ENCODE measurements at places on chromosomes 16 and 17.
A peak's percentile ranks its signal among the peaks of the same experiment; 100 is the strongest.

DNA sequence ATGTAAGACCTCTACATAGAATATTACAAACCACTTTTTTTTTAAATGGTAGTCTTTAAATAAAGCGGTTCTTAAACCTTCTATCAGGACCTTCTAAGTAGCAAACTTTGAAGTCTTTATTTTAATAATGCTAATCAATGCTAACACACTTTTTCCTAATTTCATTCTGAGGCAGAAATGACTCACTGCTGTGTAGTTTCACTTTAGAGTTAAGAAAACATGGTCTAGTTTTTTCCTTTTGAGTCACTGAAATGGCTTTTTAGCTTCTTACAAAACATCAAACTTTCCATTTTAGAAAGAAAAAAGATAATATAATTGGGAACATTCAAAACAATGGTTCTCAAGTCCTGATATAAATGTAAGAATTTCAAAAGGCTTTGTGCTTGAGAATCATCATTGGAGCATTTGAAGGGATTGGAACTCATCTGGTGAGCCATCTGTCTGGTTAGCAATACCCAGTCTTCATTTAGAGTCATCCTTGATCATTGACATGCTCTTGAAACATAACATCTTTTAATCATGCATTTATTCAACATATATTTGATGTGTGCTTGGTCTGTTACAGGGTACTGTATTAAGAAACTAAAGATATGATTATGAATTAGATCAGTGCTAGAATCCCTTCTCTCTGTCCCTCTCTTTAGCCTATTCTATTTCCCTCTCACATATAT is 258.3 kb upstream of the MON1B start:
- no peak for DNase-seq

DNA sequence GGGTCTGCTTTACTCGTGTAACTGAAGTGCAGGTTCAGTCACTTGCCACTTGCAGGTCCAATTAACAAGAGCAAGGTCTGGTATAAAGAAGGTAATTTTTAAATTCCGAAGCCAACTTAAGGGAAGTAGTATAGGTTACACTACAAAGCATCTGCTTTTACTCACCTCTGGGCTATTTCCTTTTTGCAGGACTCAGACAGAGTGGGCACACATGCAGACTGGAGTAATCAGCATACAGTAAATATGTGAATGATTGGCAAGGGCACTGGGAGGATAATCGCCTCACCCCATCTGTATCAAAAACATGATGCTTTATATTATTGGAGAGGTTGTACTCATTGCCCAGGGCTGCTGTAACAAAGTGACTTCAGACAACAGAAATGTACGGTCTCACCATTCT is 160.1 kb upstream of the CDH5 start:
- DNase-seq: peak; percentile 10

DNA sequence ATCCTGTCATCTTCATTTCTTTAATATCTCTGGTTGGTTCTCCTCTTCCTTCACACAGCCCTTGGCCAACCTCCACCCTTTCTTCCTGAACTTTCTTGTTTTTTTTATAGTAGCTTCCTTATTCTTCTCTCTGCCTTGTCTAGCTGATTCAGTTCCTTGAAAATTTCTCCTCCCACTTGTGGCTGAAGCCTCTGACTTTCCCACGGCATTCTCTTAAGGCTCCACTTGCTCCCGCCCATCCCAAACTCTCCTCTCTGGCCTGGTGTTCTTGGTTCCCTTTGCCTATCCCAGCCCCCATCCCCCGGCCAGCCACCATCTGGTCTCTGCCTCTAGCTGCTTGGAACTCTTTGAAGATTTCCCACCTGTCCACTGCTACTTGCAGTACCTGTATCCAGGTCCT is 29.1 kb downstream of the NLRP1 start:
- DNase-seq: peak; percentile 85

- DNase-seq: no peak
Observed at GRCh38 chr17:49445591-49445990, 30.9 kb upstream of the PHB1 start.

GRCh38 chr17:4407851-4408250 is 25.9 kb upstream of the SPNS3 start:
- no peak for DNase-seq

GRCh38 chr16:2686912-2687507 is 4.7 kb downstream of the KCTD5 start:
- no peak for DNase-seq

DNA sequence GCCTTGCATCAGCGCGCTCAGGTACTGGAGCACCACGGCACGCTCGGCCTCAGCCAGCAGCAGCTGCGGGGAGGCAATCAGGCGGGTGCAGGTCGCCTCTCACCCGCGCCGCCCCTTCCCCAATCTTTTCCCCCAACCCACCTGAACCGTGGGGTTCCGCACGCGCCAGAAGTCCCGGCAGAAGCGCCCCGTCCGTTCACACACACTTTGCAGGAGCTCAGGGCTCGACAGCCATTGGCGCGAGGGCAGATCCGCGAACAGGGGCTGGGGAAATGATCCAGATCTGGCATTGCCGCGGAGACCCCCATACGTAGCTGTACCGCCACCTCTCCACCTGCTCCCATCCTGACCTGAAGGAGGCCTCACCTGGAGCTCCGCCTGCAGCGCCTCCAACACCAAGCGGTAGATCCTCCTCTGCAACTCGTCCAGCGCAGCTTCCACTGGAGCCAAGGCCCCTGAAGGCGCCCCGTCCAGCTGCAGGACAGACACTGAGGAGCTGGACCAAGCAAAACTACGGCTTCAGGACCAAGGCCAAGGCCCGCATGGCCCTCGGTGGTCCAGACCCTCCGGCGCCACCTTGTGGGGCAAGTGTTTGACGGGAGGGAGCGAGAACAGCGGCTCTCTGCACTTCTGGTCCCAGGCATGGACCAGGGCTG is 1.4 kb upstream of the MATCAP1 start:
- peak; percentile 84 for DNase-seq

DNA sequence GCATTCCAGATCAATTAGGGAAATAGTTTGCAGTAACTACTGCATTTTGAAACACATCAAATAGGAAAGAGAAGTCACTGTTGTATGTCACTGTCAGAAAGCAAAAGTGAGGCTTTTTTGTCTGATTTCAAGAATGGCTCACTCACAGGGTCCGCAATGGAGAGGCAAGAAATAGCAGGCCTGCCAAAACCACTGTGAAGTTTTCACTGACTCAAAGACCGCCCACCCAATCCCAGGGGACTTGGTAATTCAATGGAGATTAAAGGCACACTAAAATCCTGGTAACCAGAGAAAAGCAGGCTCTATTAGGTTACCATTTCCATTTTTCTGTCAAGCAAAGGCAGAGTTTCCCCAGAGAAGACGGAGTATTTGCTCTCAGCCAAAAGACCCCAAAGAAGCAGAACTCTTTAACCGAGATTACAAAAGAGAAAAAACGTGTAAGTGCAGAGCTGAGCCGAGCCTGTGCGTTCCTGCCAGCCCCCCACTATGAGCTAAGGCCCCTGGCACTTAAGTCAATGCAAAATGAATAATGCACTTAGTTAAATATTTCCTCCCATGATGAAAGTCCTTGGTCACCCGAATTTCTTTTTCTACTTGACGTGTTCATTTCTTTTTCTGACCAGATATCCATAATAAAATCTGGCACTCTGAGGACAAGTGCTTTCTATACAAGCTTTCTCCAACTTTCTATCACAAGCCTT is 57.0 kb downstream of the FOXL1 start:
- DNase-seq: no peak

GRCh38 chr17:54920819-54921218 is 20.2 kb downstream of the TOM1L1 start:
- DNase-seq: no peak

- no peak for DNase-seq
Observed at GRCh38 chr16:27240948-27241531, 27.5 kb downstream of the NSMCE1 start.

- DNase-seq: no peak
Observed at GRCh38 chr16:89375021-89375420, 115.3 kb downstream of the ANKRD11 start.

- no peak for DNase-seq
Observed at GRCh38 chr17:57432507-57433277, 176.4 kb downstream of the MSI2 start.

DNA sequence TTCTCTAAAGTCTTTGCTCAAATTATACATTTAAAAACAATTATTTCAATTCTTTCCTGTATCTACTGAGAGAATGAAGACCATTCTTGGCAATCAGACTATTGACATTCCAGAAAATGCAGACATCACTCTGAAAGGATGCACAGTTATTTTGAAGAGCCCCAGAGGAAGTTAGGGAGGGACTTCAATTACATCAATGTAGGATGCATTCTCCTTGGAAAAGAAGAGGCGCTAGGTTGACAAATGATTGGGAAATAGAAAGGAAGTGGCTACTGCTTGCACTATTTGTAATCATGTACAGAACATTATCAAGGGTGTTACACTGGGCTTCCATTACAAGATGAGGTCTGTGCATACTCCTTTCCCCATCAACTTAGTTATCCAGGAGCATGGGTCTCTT is 74.3 kb downstream of the SSH2 start:
- peak; percentile 79 for DNase-seq

GRCh38 chr16:57519796-57520360 is 16.5 kb downstream of the CCDC102A start:
- peak; percentile 32 for DNase-seq

GRCh38 chr17:40319651-40320540 is 10.9 kb downstream of the RARA start:
- no peak for DNase-seq

DNA sequence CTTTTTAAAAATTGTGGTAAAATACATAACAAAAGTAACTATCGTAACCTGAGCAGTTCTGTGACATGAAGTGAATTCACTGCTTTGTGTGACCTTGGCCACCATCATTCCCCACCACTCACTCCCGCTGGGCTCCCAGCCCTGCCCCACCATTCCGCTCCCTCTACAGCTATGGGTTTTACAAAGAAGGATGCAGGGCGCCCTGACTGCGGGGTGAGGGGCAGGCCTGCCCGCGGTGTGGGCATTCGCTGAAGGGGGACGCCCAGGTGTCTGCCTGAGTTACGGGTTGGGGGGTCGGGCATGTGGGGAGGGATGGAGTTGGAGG is at the start of gene CEMP1:
TSS of gene CEMP1 (minus strand) at position 38 of the 325 bp plus-strand sequence. CDS start 335 bp downstream, outside the sequence.
- DNase-seq: no peak

GRCh38 chr16:1920727-1921171 is 2.5 kb upstream of the HS3ST6 start:
- no peak for DNase-seq

- DNase-seq: no peak
Observed at GRCh38 chr16:70665806-70666735, 19.7 kb downstream of the IL34 start.

DNA sequence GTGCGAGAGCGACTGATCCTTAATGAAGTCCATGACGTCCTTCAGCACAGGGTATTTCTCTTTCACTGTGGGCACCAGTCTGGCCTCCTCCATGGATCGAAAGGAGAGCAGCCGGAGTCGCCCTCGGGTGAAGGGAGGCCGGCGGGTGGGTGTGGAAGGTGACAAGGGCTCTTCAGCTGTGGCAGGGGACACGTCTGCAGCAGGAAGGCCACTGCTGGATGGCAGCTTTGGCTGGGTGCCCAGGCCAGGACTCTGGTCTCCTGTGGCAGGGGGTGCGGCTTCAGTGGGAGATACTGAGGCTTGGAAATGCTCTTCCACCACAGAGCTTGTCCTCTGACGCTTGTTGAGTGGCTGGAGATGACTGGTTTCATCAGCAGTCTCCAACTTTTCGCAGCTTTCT is 78.5 kb downstream of the ZZEF1 start:
- DNase-seq: no peak

- DNase-seq: peak; percentile 92
Observed at GRCh38 chr16:70694088-70694867, 8.4 kb upstream of the MTSS2 start.

- DNase-seq: no peak
Observed at GRCh38 chr16:5228369-5228768, 130.8 kb upstream of the EEF2KMT start.

DNA sequence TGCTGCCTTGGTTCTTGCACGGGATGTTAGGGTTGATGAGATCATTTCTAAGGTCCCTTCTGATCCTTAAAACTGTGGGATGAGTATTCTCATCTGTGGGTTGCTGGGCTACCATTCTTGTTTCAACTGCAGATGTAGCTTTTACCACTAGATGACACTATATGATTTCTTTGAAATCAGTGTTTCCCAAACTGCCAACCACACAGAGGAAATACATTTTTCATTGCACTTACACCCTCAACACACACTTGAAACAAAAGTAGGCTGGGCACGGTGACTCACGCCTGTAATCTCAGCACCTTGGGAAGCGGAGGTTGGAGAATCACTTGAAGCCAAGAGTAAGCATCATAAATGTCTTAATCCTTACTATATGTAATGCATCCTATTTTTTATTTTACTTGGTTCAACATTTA is 15.3 kb downstream of the LCMT1 start:
- peak; percentile 89 for DNase-seq

GRCh38 chr16:67216612-67217490 is 10.1 kb upstream of the TMEM208 start:
- DNase-seq: no peak

DNA sequence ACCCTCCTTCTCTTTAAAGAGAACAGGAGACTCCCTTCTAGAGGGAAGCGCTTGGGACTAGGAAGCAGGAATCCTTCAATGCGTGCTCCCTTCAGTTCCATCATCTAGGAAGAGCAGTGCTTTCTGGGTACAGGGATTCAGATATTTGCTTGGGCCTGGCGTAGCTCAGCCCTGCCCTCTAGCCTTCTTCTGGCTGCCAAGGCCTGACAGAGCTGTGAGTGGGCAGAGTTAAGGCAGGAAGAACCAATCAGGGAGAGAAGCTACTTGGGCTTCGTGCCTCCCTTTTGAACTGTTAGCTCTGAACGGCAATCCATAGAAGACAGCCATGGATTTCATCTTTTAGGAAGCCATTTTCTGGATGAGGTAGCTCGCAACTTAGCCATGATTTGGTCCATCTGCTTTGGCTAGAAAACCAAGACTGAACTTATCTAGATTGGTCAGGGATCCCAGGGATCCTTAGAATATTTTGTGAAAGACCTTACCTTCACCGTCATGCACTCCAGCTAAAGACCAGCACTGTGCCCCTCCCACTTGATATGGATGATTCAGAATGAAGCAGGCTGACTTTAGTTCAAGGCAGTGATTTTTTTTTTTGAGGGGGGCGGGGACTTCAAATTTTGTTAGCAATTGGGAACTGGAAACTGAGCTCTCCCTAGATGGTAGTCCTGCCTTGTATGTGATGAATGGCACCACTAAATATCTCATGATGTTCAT is 2.5 kb upstream of the CORO6 start:
- DNase-seq: peak; percentile 60

DNA sequence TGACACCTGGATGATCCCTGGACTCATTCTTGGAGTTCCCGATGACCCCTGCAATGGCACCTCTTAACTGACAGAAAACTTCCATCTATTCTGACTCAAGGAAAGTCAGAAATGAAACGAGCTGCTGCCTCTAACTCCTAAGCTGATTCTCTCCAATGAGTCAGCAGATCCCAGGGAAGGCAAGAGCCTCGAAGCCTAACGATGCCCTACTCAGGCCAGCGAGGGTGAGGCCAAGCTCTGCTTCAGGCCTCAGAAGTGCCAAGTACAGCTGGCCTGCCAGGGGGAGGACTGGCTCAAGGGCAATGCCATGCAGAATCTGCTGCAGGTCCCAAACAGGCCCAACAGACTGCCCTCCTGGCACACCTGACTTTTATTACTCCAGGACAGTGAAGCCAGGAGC is 36.3 kb downstream of the PLXDC1 start:
- no peak for DNase-seq

- no peak for DNase-seq
Observed at GRCh38 chr17:34885076-34885475, 76.2 kb downstream of the CCT6B start.

- DNase-seq: no peak
Observed at GRCh38 chr17:83175119-83175821, 95.9 kb downstream of the METRNL start.

- no peak for DNase-seq
Observed at GRCh38 chr17:43438626-43439025, 39.8 kb downstream of the ARL4D start.
